ENCODE measurements at places on chromosomes 5 and 9.

- no peak for DNase-seq
These were observed 591.7 kb upstream of the PTPRD start for GRCh38 chr9:11204521-11204920.

DNA sequence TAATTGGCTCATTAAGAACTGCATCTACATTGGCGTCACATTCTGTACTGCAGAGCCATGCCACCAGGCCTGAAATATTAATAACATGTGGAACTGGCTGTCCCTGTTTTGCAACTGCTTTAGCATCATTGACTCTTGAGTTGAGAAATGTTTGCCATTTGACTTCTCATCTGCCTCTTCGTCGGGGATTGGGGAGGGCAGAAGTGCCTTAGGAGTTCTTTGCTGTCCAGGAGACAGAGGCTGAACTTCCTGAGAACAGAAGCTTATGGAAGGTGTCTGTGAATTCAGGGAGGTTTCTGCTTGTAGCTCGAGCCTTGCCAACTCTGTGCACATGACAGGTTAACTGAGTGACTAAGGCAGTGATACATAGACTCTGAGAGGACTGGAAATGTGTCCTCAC is 265.0 kb downstream of the KIF4B start:
- DNase-seq = no peak

- DNase-seq = no peak
These were observed 7.6 kb upstream of the TBC1D2 start for GRCh38 chr9:98263080-98263479.

- no peak for DNase-seq
These were observed 179.4 kb upstream of the NR3C1 start for GRCh38 chr5:143582869-143583268.

GRCh38 chr9:121207371-121207940 is 5.8 kb upstream of the RAB14 start:
- peak; percentile 31 for DNase-seq

- no peak for DNase-seq
These were observed 49.7 kb downstream of the ACTBL2 start for GRCh38 chr5:57432876-57433275.

DNA sequence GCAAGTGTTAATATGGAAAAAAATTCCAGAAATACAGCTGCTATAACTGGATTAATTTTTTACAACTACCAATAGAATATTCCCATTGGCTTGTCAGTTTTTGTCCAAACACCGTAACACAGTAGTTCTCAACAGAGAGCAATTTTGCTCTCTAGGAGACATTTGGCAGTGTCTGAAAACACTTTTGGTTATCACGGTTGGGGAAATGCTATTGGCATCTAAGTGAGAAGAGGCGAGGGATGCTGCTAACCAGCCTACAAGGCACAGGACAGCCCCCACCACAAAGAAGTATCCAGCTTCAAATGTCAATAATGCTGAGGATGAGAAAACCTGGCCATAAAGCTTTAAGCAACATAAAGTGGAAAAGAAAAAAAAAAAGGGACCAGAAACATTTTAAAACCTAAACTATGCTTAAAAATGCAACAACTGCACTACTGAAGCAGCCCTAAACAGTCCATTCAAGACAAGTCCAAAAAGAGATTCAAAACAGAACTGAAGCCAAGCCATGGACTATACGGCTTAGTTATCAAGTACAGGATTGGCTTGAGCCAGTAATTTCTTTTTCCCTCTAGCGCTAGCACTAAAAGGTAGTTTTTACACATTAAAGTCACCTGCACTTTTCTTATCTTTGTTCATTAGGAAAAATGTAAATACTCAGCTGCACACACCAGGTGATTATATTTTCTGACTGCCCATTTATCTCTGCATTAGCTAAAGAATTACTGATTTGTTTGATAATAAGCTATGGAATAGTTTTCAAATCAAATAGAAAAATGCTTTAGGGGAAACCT is 83.9 kb downstream of the NR3C1 start:
- DNase-seq = no peak

DNA sequence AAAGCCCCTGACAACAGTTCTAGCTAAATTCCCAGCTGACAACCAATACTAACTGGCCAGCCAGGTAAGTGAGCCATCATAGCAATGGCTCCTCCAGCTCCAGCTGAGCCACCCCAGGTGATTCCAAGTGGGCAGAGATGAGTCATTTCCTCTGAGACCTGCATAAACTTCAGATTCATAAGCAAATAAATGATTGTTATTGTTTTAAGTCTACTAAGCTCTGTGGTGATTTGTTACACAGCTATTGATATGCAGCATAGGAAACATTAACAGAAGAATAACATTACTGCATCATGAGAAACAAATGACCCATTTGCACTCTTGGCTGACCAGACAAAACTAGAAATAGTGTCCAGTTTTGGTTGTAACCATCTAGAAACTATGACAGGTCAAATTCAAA is 60.3 kb downstream of the TTC39B start:
- no peak for DNase-seq

GRCh38 chr5:19734776-19735175 is 253.2 kb downstream of the CDH18 start:
- DNase-seq = no peak

GRCh38 chr9:29006628-29007027 is 1433.3 kb upstream of the C9orf72 start:
- no peak for DNase-seq

- DNase-seq = no peak
These were observed 106.2 kb downstream of the NSG2 start for GRCh38 chr5:174151599-174152181.

- DNase-seq = no peak
These were observed 206.1 kb upstream of the ZNF608 start for GRCh38 chr5:124952566-124952965.

- no peak for DNase-seq
These were observed 353.0 kb downstream of the FBXL17 start for GRCh38 chr5:108028883-108029282.

- peak; percentile 43 for DNase-seq
These were observed 37.6 kb upstream of the SLCO6A1 start for GRCh38 chr5:102536323-102536928.

- no peak for DNase-seq
These were observed 130.3 kb downstream of the RGS3 start for GRCh38 chr9:113593682-113594281.

DNA sequence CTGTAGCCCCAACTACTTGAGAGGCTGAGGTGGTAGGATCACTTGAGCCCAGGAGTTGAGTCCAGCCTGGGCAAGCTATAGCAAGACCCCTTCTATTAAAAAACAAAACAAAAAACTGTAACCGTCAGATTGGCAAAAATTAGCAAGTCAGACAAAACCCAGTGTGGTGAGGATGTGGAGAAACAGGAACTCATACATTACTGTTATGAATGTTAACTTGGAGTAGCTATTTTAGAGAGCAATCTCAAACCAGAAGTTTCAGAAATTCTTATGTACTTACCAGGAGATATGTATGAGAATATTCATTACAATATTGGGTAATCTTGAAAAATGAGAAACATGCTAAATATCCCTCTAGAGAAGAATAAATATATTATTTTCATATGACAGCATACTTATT is 120.3 kb downstream of the INVS start:
- no peak for DNase-seq

GRCh38 chr5:19175776-19176570 is 812.0 kb downstream of the CDH18 start:
- DNase-seq = no peak

DNA sequence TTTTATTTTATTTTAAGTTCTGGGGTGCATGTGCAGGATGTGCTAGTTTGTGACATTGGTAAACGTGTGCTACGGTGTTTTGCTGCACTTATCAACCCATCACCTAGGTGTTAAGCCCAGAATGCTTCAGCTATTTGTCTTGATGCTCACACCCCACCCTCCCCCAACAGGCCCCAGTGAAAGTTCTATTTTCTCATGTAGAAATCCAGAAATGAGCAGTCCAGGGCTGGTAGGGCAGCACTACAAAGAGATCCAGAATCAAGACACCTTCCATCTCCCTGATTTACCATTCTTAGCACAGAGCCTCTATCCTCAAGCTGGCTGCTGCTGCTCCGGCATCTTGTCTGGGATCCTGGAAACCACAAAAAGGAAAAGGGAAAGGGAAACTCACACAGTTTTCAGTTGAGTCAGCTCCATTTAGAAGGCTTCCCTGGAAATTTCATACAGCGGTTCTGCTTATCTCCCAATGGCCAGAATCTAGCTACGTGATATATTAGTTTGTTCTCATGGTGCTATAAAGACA is 85.4 kb upstream of the SMARCA2 start:
- DNase-seq = no peak

DNA sequence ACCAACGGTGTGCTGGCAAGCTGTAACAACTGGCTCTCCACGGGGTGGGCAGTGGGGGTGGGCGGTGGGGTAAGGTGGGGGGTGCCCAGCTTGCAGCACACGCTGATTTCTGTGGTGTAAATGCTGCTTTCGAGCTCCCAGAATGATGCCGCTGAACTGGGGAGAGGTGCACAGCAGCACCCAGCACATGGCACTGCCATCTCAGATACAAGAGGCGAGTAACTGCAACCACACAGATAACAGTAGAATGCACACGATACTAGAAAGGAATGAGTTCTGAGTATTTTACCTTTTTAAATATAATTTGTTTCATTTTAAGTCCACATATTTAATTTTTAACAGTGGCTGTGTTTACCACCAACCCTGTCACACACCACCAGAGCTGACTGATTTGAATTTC is 87.9 kb downstream of the SEMA4D start:
- DNase-seq = no peak

DNA sequence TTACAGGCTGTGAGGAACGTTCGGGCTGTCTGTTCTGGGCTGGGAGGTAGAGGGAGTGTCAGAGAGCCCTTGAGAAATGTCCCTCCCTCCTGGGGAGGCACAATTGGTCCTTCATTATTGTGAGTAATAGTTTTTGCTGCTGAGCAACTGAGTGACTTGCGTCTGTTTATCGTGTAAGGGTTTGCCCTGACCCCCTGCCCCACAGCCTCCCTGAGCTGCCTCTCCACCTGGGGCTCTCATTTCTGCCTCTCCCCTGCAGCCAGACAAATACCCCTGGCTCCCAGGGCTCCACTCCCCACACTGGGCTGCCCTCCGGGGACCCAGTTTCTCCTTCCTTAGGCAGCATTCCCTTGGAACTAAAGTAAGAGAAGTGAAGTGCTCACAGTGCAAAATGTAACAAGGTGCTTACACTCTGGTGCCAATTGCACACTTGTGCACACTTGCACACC is 174.9 kb upstream of the MVB12B start:
- no peak for DNase-seq

DNA sequence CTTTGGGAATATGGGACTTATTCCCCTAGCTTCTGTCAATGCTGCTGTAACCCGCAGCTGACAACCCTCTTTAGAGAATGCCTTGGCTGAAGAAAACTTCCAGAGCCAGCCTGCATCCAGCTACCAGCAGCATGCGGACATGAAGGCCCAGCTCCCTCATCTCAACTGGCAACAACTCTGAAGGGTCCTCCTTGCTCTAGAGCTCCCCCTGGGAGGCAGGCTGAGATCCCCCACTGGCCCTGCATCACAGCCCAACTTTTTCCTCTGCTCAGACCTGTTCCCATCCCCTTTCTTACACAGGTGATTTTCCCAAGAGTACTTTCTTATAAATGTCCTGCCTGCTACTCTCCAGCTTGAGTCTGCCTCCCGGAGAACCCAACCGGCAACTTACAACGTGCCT is 18.7 kb upstream of the WNT8A start:
- no peak for DNase-seq

- DNase-seq = no peak
These were observed 91.5 kb downstream of the ADAMTS2 start for GRCh38 chr5:179253730-179254129.

- no peak for DNase-seq
These were observed 83.0 kb downstream of the NTNG2 start for GRCh38 chr9:132244582-132245455.

GRCh38 chr5:94700592-94700991 is 82.1 kb downstream of the SLF1 start:
- no peak for DNase-seq

GRCh38 chr5:100840789-100841188 is 62.3 kb downstream of the ST8SIA4 start:
- DNase-seq = no peak

GRCh38 chr5:180090769-180091546 is 19.4 kb upstream of the RNF130 start:
- DNase-seq = peak; percentile 9

DNA sequence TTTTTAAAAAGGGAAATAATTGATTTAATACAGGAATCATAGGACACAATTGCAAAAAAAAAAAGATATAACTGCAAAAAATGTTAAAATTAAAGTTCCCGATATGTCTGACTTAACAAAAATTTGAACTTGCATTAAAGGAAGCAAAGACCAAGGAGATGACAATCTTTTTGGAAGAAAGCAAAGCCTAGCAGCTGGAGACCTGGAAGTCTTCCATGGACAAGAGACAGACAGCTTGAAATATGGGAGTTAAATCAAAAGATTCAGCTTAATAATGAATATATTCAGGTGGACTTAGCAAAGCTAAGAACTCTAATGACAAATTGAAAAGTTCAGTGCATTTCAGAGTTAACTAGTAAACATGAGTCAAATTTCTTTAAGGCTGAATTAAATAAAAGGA is 568.7 kb upstream of the RGMB start:
- DNase-seq = no peak

DNA sequence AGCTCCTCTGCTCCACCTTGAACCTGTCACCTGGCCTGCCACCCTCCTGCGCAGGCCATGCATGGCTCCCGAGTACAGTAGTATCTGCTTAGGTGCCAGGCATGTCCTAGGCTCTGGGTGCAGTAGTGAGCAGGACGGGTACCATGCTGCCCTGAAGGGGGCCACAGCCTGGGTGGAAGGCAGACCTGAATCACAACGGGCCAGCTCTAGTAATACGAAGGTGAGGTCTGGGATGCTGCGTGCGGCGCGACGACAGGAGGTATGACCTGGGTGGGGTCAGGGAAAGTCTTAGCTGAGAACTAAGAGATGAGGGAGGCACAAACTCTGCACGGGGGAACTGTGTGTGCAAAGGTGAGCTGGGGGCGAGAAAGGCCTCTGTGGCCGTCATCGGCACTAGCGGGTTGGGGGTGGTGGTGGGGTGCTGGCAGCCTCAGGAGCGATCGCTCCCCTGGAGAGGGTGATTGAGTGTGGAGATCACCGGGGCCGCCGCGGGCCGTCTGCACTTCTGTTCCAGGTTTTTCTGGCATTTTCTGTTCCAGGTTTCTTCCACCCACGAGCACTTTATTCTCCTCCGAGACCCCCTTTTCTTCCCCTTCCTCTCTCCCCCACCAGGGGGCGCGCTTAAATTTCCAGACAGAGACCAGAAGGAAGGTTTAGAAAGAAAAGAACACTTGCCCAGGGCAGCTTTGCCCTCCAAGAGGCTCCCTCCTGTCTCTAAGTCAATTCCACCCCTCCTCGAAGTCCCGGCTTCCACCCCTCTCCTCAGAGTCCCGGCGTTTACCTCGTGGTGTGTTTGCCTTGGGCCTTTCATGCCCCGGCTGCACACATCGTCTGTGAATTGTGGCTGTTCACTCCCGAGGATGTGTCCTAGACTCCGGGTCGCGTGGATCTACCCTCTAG is 15.1 kb downstream of the PDLIM4 start:
- DNase-seq = peak; percentile 71
